ENCODE measurements at places on chromosomes 3 and 15. TPM values are rescaled to one million over a fixed set of nuclear protein-coding genes. Genes with fewer than 3 reads are reported as not detected.

DNA sequence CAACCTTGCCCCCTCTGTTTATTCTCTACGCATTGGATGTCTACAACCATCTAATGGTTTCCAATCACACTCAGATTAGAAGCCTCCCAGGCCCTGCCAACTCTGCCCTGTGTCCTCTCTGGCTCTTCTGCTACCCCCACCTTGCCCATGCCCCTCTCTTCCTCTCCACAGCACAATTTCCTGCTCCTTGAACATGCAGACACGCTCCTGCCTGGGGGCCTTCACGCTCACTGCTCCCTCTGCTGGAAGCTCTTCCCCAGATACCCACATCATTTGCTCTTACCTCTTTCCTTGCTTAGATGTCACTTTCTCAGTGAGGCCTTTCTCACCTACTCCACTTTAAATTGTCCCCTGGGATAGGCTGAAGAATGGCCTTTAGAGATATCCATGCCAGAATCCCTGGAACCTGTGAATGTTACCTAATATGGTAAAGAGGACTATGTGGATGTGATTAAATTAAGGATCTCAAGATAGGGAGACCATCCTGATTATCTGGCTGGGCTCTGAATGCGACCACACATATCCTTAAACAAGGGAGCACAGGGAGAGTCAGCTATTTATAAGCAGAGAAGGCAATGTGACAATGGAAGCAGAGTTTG lies 9.9 kb downstream of the KY start:
- H3K4me1 ChIP-seq: no peaks in the 10 kb centered on the region
- H3K36me3 ChIP-seq: no peaks in the 10 kb centered on the region
- peak; percentile 54 for DNase-seq

- no peaks in the 10 kb centered on the region for H3K4me1 ChIP-seq
- no peaks in the 10 kb centered on the region for H3K27me3 ChIP-seq
- no peak overlapping the region for H3K4me3 ChIP-seq
- no peak overlapping the region for H3K27ac ChIP-seq
- DNase-seq: no peak
Observed at GRCh38 chr3:181948286-181948685, 236.6 kb downstream of the SOX2 start.

DNA sequence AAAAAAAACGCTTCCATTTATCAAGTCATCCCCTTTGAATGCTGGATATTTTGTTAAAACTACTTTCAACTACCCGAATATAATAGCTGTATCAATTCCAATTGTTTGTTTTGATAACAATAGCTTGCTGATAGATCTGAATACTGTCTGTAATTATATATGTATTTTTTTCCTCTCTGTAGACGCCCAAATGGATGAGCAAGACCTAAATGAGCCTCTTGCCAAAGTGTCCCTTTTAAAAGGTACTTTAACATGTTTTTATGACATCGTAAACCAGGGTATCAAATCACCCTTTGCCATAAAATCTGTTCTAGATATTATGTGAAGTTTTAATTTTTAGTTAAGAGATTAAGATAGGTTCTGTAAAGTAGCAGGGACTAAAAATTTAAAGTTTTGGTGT lies 111.5 kb upstream of the FLNB start:
- H3K27ac ChIP-seq: no peak overlapping the region
- H3K27me3 ChIP-seq: no peaks in the 10 kb centered on the region
- H3K36me3 ChIP-seq: no peaks in the 10 kb centered on the region
- no peak for DNase-seq
- no peak overlapping the region for H3K4me3 ChIP-seq

GRCh38 chr15:36737430-36737891 lies 158.0 kb downstream of the CDIN1 start:
- no peaks in the 10 kb centered on the region for H3K4me1 ChIP-seq
- no peaks in the 10 kb centered on the region for H3K27me3 ChIP-seq
- no peaks in the 10 kb centered on the region for H3K36me3 ChIP-seq
- H3K27ac ChIP-seq: no peak overlapping the region
- DNase-seq: no peak
- no peak overlapping the region for H3K4me3 ChIP-seq

GRCh38 chr3:30692498-30693130 lies 86.2 kb downstream of the TGFBR2 start:
- no peaks in the 10 kb centered on the region for H3K36me3 ChIP-seq
- no peaks in the 10 kb centered on the region for H3K27me3 ChIP-seq
- no peak overlapping the region for H3K27ac ChIP-seq

- H3K4me1 ChIP-seq: no peaks in the 10 kb centered on the region
- H3K4me3 ChIP-seq: no peak overlapping the region
- no peaks in the 10 kb centered on the region for H3K36me3 ChIP-seq
- H3K27ac ChIP-seq: no peak overlapping the region
- H3K27me3 ChIP-seq: no peaks in the 10 kb centered on the region
- no peak for DNase-seq
Observed at GRCh38 chr15:91624353-91624968, 229.0 kb upstream of the SLCO3A1 start.

- H3K27ac ChIP-seq: no peak overlapping the region
- H3K4me3 ChIP-seq: no peak overlapping the region
- no peak for DNase-seq
- peaks cover 34% of the 10 kb centered on the region for H3K27me3 ChIP-seq
- no peaks in the 10 kb centered on the region for H3K4me1 ChIP-seq
Observed at GRCh38 chr15:20352241-20353200, 189.1 kb downstream of the GOLGA6L6 start.

DNA sequence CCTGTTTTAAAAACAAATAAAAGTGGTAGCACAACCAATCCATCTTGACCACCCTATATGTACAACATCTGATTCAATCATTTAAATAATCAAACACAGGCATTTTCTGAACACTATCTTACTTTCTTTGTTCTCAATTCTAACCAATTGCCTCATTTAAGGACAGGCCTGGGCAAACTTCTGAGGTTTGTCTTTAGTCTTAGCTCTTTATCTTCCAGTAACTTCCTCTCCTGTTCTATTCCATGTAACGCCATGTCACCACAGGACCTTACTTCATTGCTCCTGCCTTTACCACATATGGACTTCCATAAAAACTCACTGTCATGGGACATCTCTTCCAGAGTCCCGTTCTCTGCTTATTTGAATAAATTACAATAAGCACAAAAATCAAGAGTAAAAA lies 14.9 kb downstream of the HDGFL3 start:
- H3K27me3 ChIP-seq: no peaks in the 10 kb centered on the region
- no peaks in the 10 kb centered on the region for H3K36me3 ChIP-seq
- H3K4me3 ChIP-seq: no peak overlapping the region
- no peak for DNase-seq
- H3K27ac ChIP-seq: peak overlapping the region; percentile 3

DNA sequence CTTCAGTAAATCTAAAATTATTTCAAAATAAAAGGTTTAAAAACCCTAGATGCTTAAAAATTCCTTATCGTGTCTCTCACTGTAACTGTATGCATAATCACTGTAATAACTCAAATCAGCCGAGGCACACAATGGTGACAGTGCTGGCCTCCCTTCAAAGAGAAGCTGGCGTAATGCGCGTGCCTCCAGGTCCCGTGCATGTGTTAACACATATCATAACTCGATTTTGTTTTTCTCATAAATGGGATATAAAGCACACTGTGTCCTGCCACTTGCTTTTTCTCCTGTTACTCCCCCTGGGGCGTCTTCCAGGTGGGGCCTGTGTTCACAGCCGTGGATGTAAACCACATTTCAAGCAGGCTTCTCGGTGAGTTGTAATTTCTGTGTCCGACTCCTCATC lies 56.0 kb downstream of the TPRA1 start:
- H3K27me3 ChIP-seq: peaks cover 4% of the 10 kb centered on the region
- peaks cover 8% of the 10 kb centered on the region for H3K36me3 ChIP-seq
- no peak overlapping the region for H3K27ac ChIP-seq
- H3K4me3 ChIP-seq: no peak overlapping the region

- H3K4me1 ChIP-seq: no peaks in the 10 kb centered on the region
- H3K4me3 ChIP-seq: peak within 1 kb of the TSS; percentile 86
- H3K27ac ChIP-seq: no peak within 1 kb of the TSS
- peaks cover 6% of the 10 kb centered on the region for H3K27me3 ChIP-seq
Observed at GRCh38 chr3:161104561-161105551, at the start of gene B3GALNT1. Gene B3GALNT1 (minus strand): TSS chr3:161105349. CDS start chr3:161086754, 18,595 bp downstream.

DNA sequence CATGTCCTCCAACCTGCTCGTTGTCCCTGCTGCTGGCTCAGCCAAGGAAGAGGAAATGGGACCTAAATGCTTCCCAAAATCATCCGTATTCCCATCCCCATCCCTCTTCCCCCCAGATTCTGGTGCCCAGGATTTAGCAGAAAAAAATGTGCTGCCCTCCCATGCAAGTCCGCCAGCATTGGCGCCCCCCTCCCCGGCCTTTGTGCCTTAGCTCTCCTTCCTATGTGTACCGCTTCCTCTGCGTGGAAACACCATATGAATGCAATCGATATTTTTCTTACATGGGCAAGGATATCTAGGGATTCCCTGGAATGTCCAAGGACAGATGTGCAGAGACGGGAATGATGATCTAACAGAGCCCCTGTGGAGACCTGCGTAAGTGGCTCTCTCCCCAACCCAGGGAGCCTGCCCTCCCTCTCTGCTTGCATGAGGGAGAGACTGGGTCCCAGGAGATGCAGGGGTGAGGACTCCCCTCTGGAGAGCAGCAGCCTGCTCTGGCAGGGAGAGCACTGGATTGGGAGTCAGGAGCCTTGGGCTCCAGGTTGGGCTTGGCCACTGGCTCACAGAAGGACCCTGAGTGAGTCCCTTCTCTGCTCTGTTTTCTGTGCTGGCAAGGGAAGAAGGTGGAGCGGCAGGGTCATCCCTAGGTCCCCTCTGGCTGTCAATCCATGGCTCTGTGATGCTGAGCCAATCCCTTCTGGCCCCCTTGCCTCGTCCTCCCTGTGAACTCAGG lies 227.2 kb downstream of the XXYLT1 start:
- no peaks in the 10 kb centered on the region for H3K36me3 ChIP-seq
- H3K4me3 ChIP-seq: no peak overlapping the region
- no peak overlapping the region for H3K27ac ChIP-seq
- H3K4me1 ChIP-seq: peaks cover 8% of the 10 kb centered on the region
- no peak for DNase-seq

- no peak overlapping the region for H3K27ac ChIP-seq
- H3K27me3 ChIP-seq: peaks cover 4% of the 10 kb centered on the region
- no peak overlapping the region for H3K4me3 ChIP-seq
- no peak for DNase-seq
- H3K36me3 ChIP-seq: no peaks in the 10 kb centered on the region
Observed at GRCh38 chr3:189776149-189776824, 145.1 kb downstream of the TP63 start.

DNA sequence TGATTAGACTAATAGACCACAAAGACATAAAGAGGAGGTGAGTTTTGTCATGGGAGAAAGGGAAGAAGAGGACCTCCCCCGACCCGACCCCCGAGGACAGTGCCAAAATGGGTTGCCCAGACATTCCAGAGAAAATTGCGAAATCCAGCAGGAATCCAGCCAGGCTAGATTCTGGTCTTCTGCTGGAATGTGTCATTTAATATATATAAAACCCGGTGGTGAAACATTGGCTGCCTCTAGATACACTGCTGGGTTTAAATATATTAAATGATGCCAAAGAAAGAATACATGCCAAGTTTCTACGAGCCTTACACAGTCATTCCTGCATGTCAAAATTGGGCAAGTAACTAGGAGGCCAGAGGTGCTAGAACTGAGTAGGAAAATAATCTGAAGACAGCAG lies 45.3 kb upstream of the SPESP1 start:
- H3K36me3 ChIP-seq: no peaks in the 10 kb centered on the region
- no peak overlapping the region for H3K27ac ChIP-seq
- no peak for DNase-seq
- no peaks in the 10 kb centered on the region for H3K27me3 ChIP-seq

DNA sequence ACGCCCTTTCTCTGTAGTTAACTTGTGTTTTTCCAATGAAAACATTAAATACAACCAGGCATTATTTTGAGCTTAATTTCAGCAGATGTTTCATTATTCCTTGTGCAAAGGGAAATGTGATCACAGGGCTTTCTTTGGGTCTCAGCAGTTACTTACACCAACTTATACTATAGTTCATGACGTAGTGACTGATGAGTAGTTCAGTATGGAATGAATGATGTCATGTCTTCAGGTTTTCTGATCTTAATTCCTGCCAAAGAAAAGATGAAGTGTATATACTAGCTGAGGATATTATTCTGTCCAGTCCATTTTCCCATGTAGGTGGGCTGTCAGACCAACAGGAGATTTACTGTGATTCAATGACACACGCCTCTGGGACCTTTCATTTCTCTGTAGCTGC lies 61.3 kb downstream of the MYRIP start:
- H3K27ac ChIP-seq: no peak overlapping the region
- no peak overlapping the region for H3K4me3 ChIP-seq
- no peaks in the 10 kb centered on the region for H3K4me1 ChIP-seq
- H3K27me3 ChIP-seq: no peaks in the 10 kb centered on the region

DNA sequence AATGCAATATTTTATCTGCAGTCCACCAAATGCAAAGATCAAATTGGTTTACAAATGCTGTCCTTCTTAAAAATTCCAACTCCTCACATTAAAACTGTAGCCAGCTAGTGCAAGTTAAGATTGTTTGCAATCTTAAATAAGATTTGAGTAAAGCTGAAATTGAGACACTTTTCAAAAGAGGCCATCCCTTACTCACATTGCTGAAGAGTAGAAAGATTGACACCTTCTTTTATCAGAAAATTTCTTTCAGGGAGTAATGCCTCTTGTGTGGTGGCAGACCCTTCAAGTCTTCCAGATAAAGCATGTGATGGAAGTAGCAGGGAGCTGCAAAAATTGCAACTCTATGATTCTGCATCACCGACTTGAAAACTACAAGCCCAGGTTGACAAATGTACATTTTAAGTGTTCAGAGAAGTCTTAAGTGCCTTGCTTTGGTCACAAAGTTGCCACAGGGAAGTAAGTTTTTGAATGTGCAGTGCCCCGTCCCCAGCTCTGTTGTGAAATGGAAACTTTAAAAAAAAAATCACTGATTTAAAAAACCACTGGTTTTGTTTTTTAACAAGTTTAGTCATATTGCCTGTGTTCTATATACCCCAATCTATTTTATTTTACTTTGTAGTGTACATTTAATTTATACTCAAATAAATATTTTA lies 12.6 kb downstream of the CD86 start:
- H3K4me1 ChIP-seq: no peaks in the 10 kb centered on the region
- H3K36me3 ChIP-seq: no peaks in the 10 kb centered on the region
- no peak overlapping the region for H3K4me3 ChIP-seq
- H3K27ac ChIP-seq: no peak overlapping the region
- H3K27me3 ChIP-seq: peaks cover 2% of the 10 kb centered on the region
- DNase-seq: no peak

- H3K27ac ChIP-seq: no peak overlapping the region
- peaks cover 4% of the 10 kb centered on the region for H3K4me1 ChIP-seq
- H3K4me3 ChIP-seq: no peak overlapping the region
- no peaks in the 10 kb centered on the region for H3K36me3 ChIP-seq
- peaks cover 2% of the 10 kb centered on the region for H3K27me3 ChIP-seq
Observed at GRCh38 chr3:58071480-58071971, 63.3 kb downstream of the FLNB start.

GRCh38 chr3:183328823-183329222 lies 75.8 kb downstream of the B3GNT5 start:
- no peaks in the 10 kb centered on the region for H3K4me1 ChIP-seq
- H3K27ac ChIP-seq: no peak overlapping the region
- no peak for DNase-seq
- no peaks in the 10 kb centered on the region for H3K27me3 ChIP-seq

CEMIP gene
- 0.25 TPM for total RNA-seq

MAP3K13 gene
- 110 TPM for total RNA-seq

DHFR2 gene
- 3.5 TPM for total RNA-seq

LIPH gene
- not detected for total RNA-seq

VPS33B gene
- total RNA-seq: 31.7 TPM

ABHD14A gene
- total RNA-seq: 12.7 TPM

RASGRF1 gene
- total RNA-seq: 0.32 TPM
